Activated CD4-positive, alpha-beta memory T cell treated with anti-CD3 and anti-CD28 coated beads, Interleukin-2, amount 10 ng/mL, durations not matched to agents 7 days and 5 days (primary cell): ENCODE measurements at places on chromosomes 6 and 20. TPM values are rescaled to one million over a fixed set of nuclear protein-coding genes. Genes with fewer than 3 reads are reported as not detected.

DNA sequence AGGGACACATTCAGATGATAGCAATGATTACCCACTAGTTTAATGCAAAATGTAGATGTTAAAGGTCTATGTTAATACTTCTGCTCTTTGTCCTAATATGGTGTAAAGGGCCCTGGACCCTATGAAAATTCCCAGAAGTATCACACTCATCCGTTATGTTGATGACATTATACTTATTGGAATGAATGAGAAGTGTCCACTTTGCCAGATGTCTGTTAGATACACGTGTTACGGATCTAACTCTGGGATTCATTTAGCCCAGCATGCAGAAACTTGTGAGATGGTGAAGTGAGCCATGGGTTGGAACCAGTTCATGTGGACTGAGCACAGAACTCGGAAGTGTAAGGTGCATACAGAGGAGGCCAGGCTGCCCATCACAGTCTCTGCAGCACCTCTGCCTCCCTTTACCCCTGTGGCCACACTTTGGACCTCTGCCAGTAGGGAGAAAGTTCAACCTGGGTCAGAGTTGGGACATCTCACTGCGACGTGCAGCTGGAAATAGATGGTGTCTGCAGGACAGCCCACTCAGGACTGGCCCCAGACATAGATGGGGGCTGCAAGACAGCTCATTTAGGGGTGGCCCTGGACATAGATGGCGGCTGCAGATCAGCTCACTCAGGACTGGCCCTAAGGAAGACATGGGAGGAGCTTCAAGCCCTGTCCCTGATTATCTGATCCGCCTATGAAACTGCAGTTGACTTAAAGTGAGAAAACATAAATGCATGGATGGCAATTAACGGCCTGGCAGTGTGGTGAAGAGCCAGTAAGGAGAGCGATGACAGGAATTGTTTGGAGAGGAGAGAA is 71.2 kb upstream of the THBS2 start:
- H3K4me1 ChIP-seq = no peaks in the 10 kb centered on the region
- no peaks in the 10 kb centered on the region for H3K36me3 ChIP-seq
- H3K4me3 ChIP-seq = no peak overlapping the region
- no peak overlapping the region for H3K27ac ChIP-seq

GRCh38 chr6:158686791-158687381 is 37.0 kb downstream of the SYTL3 start:
- peak; percentile 47 for DNase-seq
- H3K36me3 ChIP-seq = peaks cover 62% of the 10 kb centered on the region
- H3K4me3 ChIP-seq = no peak overlapping the region

DNA sequence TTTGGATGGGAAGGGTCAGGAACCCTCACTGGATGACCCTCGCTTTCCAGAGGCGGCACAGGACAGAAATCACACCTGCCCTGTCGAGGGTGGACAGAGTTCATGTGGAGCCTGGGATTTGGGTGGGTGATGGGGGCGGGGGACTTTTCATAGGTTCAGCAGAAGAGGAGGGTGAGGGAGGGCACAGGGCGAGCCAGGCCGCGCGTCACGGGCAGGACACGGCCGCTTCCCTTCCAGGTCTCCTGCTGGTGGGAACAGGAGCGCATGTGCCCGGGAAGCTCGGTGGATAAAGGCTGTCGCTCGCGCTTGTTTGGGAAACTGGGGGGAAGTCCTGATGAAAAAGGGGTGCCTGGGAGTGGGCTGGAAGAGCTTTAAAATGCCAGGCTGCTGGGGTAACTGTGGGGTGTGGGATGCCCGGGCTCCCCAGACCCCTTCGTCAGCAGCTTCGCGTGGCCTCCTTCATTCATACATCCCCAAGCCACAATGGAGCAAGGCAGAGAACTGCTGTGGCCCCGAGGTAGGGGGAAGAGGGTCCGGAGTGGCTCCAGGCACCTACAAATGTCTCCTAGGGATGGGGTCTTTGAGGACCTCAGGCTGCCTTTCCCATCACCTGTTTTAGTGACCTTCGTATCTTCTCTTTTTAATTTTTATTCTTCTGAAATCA is 102.2 kb downstream of the DACT2 start:
- peaks cover 4% of the 10 kb centered on the region for H3K4me1 ChIP-seq
- peaks cover 5% of the 10 kb centered on the region for H3K27me3 ChIP-seq
- no peak for DNase-seq
- H3K27ac ChIP-seq = no peak overlapping the region

GRCh38 chr6:33740204-33740608 is 6.5 kb downstream of the IP6K3 start:
- H3K4me3 ChIP-seq = no peak overlapping the region
- no peak overlapping the region for H3K27ac ChIP-seq
- H3K36me3 ChIP-seq = no peaks in the 10 kb centered on the region

GRCh38 chr20:61883857-61884393 is 181.8 kb downstream of the TAF4 start:
- H3K27me3 ChIP-seq = no peaks in the 10 kb centered on the region
- H3K27ac ChIP-seq = no peak overlapping the region
- DNase-seq = no peak

DNA sequence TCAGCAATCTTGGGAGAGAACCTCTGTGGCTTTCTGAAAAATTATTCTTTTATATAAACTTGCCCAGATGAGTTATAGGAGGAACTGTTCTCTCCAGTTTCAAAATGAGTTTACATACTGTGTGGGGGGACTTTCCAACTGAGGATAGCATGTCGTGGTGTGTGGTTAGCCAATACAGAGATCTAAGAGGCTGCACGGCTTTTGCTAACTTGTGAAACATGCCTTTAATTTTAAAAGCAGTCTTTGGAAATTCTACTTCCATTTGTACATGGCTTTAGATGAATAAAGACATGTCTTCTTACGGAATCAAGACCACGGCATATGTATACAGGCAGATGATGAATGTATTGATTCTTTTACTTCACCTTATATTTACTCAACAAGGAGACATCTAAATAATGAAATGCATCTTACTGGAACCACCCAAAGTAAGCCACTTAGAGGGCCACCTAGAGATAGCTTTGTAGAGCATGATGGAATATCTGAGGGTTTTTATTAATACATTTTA is 39.8 kb downstream of the HIVEP1 start:
- no peaks in the 10 kb centered on the region for H3K36me3 ChIP-seq
- H3K4me3 ChIP-seq = peak overlapping the region; percentile 12
- H3K4me1 ChIP-seq = peaks cover 50% of the 10 kb centered on the region
- DNase-seq = peak; percentile 68

- H3K27ac ChIP-seq = no peak overlapping the region
- no peak overlapping the region for H3K4me3 ChIP-seq
- H3K4me1 ChIP-seq = peaks cover 32% of the 10 kb centered on the region
- no peak for DNase-seq
These were observed 36.2 kb downstream of the HLA-F start for GRCh38 chr6:29759457-29759856.

The STX11 gene
- total RNA-seq = 25.0 TPM

- H3K4me3 ChIP-seq = peak overlapping the region; percentile 75
- H3K27me3 ChIP-seq = peaks cover 25% of the 10 kb centered on the region
- no peak for DNase-seq
- H3K36me3 ChIP-seq = peaks cover 21% of the 10 kb centered on the region
- H3K4me1 ChIP-seq = peaks cover 15% of the 10 kb centered on the region
These were observed 435 bp upstream of the ZNF322 start for GRCh38 chr6:26660000-26660361.

The FAM8A1 gene
- total RNA-seq = 14.3 TPM

DNA sequence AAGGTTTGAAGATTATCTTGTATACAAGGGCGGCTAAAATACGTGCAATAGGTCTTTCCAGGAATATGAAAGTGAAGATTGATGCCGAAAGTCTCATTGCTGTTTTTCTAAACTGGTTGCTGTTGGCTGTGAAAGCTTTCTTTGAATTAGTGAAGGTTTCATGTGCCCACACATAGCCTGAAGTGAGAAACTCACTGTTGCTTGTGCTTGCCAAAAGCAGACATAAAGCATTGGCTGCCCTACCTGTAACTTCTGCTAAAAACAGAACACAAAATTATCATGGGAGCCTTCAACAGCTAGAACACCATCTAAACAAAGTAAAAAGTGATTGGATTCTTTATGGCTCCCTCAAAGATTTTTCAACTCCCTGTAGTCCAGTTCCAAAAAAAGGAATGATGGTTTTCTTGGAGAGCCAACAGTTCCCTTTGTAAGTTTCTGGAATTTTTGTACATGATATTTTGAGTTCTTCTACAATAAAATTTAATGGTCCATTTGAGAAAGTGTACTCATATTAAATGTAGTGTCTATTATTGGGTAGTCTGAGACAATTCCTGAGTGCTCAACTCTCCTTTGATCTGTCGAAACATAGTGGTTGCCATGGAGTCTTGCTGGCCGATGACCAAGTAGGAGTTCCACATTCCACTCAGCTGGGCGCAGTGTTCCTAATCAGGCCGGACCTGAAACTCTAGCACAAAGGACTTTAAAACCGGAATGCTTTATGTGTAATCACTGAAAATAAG is 68.5 kb downstream of the PLEKHG1 start:
- no peak for DNase-seq
- peaks cover 2% of the 10 kb centered on the region for H3K27me3 ChIP-seq
- no peak overlapping the region for H3K4me3 ChIP-seq
- peaks cover 15% of the 10 kb centered on the region for H3K4me1 ChIP-seq
- H3K36me3 ChIP-seq = no peaks in the 10 kb centered on the region

DNA sequence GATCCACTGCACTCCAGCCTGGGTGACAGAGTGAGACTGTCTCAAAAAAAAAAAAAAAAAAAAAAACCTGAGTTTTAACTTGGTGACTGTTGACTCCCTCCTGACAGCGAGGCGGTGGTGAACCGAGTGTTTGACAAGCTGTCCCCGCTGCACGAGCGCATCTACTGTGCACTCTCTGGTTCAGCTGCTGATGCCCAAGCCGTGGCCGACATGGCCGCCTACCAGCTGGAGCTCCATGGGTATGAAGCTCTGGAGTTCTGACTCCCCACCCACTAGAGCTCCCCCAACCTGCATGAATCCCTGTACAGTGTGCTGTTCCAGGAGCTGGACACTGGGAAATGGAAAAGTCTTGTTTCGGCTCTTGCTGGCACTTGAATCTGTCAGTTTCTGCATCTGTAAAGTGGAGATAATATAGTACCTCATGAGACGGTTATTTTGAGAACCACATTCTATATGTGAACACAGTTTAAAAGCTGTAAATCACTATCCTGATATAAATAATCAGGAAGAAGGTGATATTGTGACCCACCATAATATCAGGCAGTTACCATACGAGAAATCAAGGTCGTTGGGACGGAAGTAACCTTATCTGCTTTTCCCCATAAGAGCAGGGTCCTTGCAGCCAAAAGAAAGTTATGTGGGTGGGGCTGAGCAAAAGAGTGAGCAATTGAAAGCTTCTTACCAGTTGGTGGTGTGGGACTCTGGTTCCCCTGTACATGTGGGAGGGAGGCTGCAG is 3.3 kb downstream of the PSMB9 start:
- peak overlapping the region; percentile 56 for H3K27ac ChIP-seq
- DNase-seq = no peak
- H3K4me1 ChIP-seq = peaks cover 48% of the 10 kb centered on the region
- H3K4me3 ChIP-seq = peak overlapping the region; percentile 100
- H3K27me3 ChIP-seq = no peaks in the 10 kb centered on the region
- H3K36me3 ChIP-seq = peaks cover 87% of the 10 kb centered on the region

- H3K27ac ChIP-seq = no peak overlapping the region
- H3K36me3 ChIP-seq = no peaks in the 10 kb centered on the region
- DNase-seq = no peak
- H3K4me3 ChIP-seq = no peak overlapping the region
These were observed 54.7 kb downstream of the TRMT6 start for GRCh38 chr20:5895626-5896025.

DNA sequence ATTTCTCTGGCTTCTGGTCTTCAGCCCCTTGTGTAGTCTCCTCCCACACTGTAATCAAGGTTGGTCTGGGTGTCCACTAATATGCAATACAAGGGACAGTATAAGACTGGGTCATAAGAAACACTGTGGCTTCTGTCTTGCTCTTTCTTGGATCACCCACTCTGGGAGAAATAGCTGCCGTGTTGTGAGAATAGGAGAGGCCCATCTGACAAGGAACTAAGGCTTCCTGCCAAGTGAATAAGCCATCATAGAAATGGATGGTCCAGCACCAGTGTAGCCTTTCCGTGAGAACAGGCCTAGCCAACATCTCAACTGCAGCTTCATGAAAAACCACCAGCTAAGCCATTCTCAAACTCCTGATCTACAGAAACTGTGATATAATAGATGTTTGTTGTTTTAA is 23.3 kb downstream of the BAG2 start:
- DNase-seq = no peak
- H3K4me3 ChIP-seq = no peak overlapping the region
- peaks cover 16% of the 10 kb centered on the region for H3K36me3 ChIP-seq
- no peaks in the 10 kb centered on the region for H3K4me1 ChIP-seq

- peak; percentile 42 for DNase-seq
- H3K4me1 ChIP-seq = peaks cover 14% of the 10 kb centered on the region
- H3K4me3 ChIP-seq = no peak overlapping the region
- no peaks in the 10 kb centered on the region for H3K36me3 ChIP-seq
- no peaks in the 10 kb centered on the region for H3K27me3 ChIP-seq
These were observed 98.9 kb downstream of the TBC1D7 start for GRCh38 chr6:13229205-13230085.

GRCh38 chr20:1894471-1894950 is 696 bp upstream of the SIRPA start:
- peaks cover 1% of the 10 kb centered on the region for H3K4me1 ChIP-seq
- no peak overlapping the region for H3K4me3 ChIP-seq
- H3K27ac ChIP-seq = no peak overlapping the region
- H3K27me3 ChIP-seq = peaks cover 61% of the 10 kb centered on the region
- no peaks in the 10 kb centered on the region for H3K36me3 ChIP-seq

The HLA-DPA1 gene
- total RNA-seq = 173 TPM

The AIF1 gene
- total RNA-seq = 11.7 TPM

DNA sequence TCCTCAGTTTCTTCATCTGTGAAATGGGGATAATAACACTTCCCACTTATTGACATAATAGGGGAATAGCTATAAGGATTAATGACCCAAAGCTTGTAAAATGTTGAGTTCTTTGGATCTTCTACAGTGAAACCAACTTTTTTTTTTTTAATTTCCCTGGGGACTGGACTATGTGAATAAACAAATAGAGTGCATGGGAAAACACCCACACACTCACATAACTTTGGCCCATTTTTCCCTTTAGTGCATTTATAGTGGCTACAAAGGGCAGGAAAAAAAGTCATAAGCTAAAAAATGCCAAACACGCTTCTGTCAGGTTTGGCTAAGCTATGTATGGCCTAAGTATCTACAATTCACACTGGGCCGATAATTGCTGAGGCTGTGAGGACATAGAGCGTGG is 406.2 kb upstream of the JAG1 start:
- no peaks in the 10 kb centered on the region for H3K4me1 ChIP-seq
- no peaks in the 10 kb centered on the region for H3K27me3 ChIP-seq
- no peak for DNase-seq

The MYBL2 gene
- total RNA-seq = 73.5 TPM

DNA sequence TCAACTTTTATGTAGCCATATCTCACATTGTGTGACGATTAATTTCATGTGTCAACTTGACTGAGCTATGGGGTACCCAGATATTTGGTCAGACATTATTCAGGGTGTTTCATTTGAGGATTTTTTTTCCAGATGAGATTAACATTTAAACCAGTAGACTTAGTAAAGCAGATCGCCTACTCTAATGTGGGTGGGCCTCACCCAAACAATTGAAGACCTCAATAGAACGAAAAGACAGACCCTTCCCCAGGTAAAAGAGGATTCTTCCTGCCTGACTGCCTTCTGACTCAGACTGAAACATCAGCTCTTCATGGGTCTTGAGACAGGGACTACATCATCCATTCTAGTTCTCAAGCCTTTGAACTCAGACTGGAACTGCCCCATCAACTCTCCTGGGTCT is 231.7 kb upstream of the SASH1 start:
- no peaks in the 10 kb centered on the region for H3K4me1 ChIP-seq
- no peak for DNase-seq
- H3K27ac ChIP-seq = no peak overlapping the region
- no peaks in the 10 kb centered on the region for H3K36me3 ChIP-seq
- H3K27me3 ChIP-seq = peaks cover 6% of the 10 kb centered on the region
